Stimulated activated CD8-positive, alpha-beta memory T cell treated with anti-CD3 and anti-CD28 coated beads, Interleukin-15, amount 100 ng/mL, for 48 hours (primary cell): ENCODE measurements at places on chromosomes 2 and 18.

DNA sequence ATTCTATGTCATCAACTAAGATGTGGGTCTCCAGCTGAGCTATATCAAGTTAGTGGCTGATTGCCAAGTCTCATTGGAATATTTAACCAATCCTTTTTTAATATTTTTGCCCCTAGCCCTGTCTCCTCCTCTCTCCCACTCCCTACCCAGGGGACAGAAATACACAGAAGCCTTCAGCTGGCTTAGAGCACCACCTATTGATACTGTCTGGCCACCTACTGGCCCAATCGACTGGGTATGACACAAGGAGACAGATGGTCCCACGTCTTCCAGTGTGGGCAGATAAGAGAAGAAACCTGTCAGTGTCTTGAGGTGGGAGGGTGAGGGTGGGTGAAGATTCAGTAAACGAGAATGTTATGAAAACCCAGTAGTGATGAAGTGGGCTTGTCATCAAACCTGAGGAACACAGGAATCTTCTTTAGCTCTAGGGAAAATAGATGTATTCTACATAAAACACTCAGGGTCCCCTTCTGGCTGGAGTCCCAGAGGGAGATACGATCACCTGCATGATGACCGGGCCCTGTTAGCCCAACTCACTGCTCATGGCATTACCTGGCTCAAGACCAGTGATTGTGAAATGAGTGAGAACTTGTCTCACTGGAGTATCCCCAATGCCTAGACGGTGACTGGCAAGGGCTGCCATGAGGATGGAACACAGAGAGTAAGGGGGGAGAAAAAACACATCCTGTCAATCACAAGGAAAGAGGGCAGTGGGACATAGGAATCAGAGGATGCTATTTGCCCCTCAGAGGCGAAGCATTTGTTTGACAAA lies 26.7 kb downstream of the POLR1A start:
- DNase-seq = no peak

DNA sequence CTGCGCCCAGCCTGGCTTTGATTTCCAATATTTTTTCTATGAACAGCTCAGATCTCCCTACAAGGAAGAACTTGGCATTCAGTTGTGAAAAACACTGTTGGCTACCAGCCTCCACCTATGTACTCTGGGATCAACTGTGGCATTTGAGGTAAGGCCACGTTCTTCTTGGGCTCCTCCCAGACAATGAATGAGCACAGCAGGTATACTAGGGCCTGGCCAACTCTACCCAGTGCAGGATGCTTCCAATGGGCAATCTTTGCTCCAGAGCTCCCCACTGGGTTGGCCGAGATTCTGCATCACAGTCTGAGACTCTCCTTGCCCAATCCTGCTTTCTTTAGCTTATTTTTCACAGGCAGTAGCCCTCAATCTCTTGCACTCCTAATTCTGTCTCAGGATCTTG lies 75.9 kb downstream of the TMEM131 start:
- no peak for DNase-seq

- no peak for DNase-seq
Observed at GRCh38 chr18:28729321-28729720, 552.4 kb upstream of the CDH2 start.

GRCh38 chr2:202842690-202843089 lies 28.9 kb downstream of the ICA1L start:
- no peak for DNase-seq

DNA sequence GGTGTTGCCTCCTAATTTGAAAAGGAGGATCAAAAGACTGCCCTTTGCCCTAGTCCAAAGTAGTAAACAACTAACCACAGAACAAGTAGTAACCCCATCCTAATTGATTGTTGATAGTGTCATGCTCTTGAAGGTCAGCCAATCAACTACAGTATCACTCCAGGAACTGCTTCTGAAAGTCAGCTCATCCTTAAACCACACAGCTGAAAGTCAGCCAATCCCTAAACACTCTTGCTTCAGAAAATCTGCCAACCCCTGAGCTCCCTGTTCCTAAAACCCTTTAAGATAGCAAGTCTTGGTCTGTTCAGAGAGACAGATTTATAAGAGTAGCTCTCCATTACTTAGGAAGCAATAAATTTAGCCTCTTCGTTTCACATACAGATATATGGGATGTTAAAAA lies 51.6 kb upstream of the CPO start:
- no peak for DNase-seq

DNA sequence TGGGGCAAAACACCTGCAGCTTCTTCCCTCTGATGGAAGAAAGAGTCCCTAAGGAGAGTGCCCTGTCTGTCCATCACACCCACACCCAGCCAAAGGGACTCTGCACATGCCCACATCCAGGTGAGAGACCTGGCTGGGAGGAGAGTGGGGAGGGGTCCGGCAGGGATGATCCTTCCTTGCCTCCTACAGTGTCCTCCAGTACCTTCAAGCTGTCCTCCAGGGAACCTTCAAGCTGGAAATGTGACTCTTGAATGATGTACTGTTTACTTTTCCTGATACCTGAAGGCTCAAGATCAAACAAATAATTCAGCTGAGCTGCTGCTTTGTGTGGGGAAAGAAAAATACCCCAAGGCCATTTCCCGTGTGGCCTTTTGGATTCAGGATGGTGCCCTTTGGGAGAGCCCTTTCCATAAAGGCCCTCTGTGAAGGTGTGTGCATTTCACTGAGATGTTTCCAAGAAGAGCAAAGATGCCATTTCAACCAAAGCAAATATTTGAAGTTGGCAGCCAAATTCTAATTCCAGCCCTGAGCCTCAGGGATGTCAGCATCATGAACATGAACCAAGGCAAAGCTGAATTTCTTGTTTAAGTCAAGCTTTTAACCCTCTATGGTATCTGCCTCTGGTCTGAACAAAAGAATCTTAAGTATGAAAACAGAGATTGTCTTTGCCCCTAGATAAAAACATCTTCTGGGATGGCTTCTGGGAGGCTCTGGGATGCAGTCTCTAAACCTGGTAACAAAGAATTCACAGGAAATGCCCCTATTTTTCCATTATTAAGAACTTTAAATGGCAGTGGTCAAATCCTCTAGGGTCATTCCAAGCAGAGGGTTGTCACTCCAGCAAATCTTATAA lies 11.1 kb downstream of the EVA1A start:
- DNase-seq = no peak

- DNase-seq = no peak
Observed at GRCh38 chr2:54416166-54416813, 39.8 kb upstream of the SPTBN1 start.

- no peak for DNase-seq
Observed at GRCh38 chr2:231041061-231041689, 3.9 kb downstream of the C2orf72 start.

DNA sequence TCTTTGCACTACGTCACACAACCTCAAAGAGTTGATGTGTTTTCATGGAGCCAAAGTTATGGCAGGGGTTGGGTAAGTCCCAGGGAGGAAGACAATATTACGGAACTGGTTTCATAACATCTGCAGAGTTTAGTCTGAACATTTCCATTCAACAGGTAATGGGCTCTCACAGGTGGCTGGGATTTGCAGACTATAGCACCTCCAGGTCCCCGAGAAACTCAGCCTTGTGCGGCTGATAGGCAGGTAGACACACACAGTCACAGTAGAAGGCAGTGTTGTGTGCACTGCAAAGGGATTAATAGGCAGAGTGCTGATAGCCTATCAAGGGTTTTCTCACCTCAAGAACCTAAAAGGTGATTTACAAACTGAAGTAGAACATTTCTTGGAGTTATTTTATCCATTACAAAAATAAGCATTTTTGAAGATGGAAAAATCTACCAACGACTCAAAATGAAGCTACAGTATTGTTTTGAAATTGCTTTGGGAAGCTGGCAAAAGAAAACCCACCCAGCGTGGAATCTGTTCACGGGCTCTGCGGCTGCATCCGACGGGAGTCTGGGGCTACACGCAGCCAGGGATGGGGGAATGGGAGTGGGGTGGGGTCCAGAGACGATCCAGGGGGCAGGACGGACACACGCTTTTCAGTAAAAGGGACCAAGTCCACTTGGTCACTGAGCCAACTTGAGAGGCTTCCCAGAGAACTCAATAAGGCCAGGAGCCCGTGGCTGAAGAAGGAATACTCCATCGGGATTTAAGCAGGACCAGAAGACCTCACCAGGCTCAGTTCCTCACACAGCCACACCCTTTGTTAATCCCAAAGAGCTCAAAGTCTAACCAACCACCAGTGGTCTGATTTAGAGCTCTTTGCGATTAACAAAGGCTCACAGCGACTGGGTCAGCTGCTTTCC lies 82.9 kb downstream of the CHRNA1 start:
- DNase-seq = no peak

DNA sequence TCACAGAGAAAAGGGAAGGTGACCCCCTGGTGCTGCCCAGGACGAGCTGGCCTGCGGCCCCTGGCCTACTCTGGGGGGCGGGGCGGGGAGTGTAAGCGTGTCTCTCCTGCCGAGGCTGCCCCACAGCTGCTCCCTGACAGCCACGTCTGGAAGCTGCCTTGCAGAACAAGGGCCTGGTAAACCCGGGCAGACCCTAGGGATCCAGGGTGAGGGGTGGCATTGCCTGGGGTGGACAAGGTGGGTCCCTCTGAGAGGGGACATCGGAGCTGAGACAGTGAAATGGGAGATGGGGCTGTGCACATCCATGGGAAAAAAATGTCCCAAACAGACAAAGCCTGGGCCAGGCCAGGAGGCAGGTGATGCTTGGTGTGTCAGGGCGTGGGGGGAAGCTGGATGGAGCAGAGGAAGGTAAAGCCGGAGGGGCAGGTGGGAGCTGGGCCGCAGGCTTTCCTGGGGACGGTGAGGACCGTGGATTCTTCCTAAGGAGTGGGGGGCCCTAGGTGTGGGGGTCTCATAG lies 66.0 kb upstream of the HDAC4 start:
- DNase-seq = no peak

- no peak for DNase-seq
Observed at GRCh38 chr18:63511285-63511684, 30.9 kb upstream of the SERPINB12 start.

DNA sequence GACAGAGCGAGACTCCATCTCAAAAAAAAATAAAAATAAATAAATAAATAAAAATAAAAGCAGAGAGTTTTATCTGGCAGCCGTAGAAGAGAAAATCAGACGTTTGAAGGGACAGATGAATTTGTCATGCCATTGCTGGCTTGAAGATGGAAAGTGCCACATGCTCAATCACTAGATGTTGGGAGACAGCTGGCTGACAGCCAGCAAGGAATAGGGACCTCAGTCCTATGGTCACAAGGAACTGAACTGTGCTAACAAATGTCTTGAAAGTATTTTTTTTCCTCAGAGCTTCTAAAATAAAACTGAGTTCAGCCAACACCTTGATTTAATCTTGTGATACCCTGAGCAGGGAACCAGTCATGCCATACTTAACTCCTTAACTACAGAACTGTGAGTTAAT lies 65.4 kb downstream of the DTNA start:
- DNase-seq = no peak

GRCh38 chr2:233385489-233386044 lies 31.3 kb downstream of the DGKD start:
- no peak for DNase-seq

- DNase-seq = no peak
Observed at GRCh38 chr2:231987124-231987727, 25.7 kb downstream of the DIS3L2 start.

DNA sequence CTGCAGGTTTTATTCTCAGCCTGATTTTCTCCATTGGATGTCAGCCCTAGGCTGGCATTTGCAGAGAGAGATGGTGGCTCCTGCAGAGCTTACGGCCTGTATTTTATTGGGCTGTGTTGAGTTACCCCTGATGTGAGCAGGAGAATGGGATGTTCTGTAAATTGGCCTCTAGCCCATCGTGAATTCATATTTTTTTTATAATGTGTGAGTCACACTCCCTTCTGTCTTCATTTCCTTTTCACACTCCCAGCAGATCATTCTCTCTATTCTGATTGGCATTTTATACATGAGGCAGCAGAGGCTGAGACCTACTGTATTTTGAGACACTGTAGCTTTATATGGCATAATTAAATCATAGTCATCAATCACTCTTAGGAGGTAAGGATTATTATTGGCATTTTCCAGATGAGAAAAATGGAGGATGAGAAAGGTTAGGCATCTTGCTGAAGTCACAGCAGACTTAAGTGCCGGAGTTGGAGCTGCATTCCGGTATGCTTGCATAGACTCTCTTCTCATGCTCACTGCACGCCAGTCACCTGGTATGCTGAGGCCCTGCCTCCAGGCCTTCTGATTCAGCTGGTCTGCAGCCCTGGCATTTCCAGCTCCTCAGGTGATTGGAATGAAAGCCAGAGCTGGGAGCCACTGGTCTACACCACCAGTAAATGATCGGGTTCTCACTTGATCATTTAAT lies 142.4 kb downstream of the NEDD4L start:
- DNase-seq = no peak

DNA sequence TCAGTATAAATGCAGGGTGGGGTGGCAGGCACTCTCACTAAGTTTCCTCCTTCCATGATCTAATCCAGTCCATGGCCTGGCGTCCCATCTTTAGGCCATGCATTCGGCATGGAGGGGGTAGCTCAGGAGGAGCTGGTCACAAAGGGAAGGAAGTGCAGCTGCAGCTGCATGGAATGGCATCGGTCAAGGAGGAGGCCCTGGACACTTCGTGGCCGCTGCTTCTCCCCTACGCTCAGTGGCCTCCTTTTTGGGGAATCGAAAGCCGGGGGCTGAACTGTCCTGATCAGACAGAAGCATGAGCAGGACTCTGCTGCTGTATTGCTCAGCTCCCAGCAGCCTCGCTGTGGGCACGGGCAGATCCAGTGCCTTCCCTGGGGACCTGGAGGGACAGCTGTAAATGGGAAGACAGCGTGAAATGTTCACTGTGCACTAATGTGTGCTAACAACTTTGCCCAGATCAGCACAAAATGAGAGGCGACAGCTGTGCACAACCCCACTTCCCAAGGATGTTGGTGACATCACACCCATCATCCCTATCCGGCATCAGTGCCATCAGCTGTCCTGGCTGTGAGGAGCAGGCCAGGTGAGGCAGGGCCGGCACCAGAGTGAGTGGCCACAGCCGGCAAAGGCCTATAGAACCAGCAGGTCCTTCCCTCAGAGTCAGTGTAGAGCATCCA lies 520.1 kb upstream of the RAB6C start:
- no peak for DNase-seq
